ENCODE measurements at places on chromosomes 7 and 10.

- DNase-seq = no peak
These were observed 76.5 kb downstream of the JAZF1 start for GRCh38 chr7:28104041-28104541.

DNA sequence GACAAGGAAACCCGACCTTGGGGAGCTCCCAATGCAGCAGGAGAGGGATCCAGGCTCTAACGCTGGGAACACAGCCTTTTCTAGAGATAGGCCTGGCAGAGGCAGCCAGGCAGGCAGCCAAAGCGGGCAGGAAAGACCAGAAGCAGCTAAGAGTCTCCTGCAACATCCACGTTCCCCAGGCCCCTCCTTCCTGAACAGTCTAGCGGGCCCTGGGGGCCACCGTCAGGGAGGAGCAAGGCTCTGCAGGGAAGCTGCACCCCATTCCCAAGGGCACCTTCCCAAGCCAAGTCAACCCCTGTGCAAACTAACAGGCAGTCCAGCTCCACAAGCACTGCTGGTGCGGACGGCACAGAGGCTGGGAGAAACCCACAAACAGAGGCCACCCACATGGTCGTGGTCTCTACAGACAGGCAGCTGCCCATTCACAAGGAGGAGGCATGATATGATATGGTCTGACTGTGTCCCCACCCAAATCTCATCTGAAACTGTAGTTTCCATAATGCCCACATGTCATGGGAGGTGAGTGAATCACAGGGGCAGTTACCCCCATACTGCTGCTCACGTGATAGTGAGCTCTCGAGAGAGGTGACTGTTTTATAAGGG is 115.7 kb downstream of the MAD1L1 start:
- DNase-seq = no peak

DNA sequence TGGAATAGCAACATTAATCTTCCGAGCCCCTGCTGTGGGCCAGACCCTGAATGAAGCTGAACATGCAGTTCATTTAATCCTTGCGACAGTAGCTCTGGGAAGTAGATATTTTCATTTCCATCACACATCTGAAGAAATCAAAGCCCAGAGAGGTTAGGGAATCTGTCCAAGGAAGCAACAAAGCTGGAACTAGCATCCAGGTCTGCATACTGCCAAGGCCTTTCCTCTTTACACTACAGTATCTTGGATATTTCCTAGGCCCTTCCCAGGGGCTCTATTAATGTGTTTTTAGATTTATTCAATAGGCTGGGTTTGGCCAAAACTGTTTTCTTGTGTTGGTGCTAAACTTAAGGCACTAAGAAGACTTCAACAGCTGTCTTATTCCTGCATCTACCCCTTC is 48.1 kb downstream of the FAM13C start:
- no peak for DNase-seq

- DNase-seq = no peak
These were observed 18.2 kb downstream of the BHLHA15 start for GRCh38 chr7:98229441-98229840.

DNA sequence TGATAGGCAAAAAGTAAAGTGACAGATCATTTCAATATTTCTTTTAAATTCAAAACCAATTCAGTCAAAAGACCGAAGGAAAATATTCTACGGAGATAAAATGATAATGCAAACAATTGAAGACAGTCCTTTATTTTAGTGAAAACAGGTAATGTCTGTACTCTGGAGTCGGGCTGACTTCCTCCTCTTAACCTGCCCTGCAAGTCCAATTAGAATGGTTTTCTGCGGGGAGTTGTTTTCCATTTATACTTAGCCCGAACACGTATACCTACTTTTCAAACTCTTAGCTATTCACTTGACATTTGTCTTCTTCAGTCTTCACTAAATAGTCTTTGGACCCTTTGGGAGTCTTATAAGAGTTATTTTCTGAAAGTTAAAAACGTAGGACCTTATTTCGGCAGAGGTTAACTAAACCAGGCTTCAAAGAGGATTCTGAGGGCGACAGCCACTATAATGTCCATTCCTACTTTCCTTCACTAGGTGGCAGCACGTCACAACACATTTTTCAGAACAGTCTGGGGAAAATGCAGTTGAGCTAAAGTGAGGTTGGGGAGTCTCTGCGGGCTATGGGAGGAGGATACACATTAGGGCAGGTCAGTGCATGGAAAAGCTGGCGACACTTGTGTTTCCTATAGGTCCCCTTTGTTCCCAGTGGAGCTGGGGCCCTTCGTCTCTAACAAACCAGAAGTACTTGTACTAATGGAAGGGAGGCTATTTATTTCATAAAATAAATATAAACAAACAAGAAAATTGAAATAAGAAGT is 472.0 kb downstream of the KCNMA1 start:
- no peak for DNase-seq

- DNase-seq = no peak
These were observed 5.0 kb downstream of the ZYX start for GRCh38 chr7:143385891-143386781.

DNA sequence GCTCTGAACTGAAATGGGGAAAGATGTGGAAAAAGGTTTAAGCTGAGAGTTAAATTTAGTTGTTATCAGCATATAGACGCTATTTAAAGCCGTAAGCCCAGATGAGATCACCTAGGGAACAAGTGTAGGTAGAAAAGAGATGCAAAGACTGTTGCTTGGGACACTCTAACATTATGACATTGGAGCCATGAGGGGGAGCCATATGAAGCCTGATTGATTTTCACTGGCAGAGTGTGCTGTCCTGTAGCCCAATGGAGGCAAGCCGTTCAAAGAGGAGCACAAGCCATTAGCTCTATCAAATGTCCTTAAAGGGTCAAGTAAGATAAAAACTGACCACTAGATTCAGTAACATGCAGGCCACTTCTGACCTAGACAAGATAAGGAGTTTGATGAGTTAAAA is 223.3 kb downstream of the TWIST1 start:
- no peak for DNase-seq

- DNase-seq = no peak
These were observed 49.5 kb upstream of the RSU1 start for GRCh38 chr10:16866541-16867275.

- DNase-seq = no peak
These were observed 49.7 kb downstream of the CPEB3 start for GRCh38 chr10:92241158-92241500.

- no peak for DNase-seq
These were observed 122.1 kb upstream of the NFE2L3 start for GRCh38 chr7:26029911-26030310.

- no peak for DNase-seq
These were observed 19.1 kb downstream of the MAD1L1 start for GRCh38 chr7:2213551-2214215.

- no peak for DNase-seq
These were observed 964.7 kb downstream of the LRMDA start for GRCh38 chr10:76396134-76396533.

DNA sequence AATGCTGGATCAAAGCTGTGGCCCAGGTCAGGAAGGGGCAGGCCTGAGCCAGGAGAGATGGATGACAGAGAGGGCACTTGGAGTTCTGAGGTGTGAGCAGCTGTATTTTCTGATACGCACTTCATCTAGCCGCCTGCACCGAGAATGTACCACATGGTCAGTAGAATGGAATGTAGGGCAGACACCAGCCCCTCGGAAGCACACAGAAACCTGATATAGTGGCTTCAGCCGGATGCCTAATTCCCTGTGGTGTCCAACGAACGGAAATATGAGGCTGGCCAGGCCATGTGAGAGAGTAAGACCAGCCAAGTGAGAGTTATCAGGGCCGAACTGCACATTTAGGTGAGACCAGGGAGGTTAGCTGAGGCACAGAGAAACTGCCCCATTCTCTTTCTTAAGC is 46.7 kb upstream of the PLCE1 start:
- no peak for DNase-seq

GRCh38 chr10:93904901-93905300 is 11.1 kb downstream of the SLC35G1 start:
- DNase-seq = no peak

DNA sequence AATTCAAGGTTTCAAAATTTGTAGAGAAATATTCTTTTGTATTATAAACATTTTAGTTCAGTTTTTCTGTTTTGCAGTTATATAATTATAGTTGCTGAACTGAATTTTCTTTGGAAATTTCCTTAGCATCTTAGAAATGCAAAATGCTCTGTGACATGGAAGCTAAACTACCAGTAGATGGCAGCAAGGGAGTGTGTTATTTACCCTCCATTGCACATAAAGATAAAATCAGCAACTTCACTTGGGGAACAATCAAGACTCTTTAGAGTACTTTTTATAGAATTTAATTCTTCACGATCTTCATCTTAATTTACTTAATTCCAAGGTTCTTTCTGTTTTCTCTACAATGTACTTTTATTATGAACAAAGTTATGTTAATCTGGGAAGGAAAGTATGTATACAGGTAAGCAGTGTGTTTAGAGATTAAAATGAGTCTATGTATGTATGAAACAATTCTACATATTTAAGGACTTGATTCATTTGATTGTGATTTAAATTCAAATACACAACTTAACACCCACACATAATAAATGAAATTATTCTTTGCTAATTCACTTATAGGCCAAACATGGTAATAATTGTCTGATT is 404.2 kb downstream of the THSD7A start:
- no peak for DNase-seq

- DNase-seq = no peak
These were observed 382.7 kb downstream of the EXOC4 start for GRCh38 chr7:133635541-133635940.

- no peak for DNase-seq
These were observed 14.0 kb upstream of the NUB1 start for GRCh38 chr7:151327659-151328058.

DNA sequence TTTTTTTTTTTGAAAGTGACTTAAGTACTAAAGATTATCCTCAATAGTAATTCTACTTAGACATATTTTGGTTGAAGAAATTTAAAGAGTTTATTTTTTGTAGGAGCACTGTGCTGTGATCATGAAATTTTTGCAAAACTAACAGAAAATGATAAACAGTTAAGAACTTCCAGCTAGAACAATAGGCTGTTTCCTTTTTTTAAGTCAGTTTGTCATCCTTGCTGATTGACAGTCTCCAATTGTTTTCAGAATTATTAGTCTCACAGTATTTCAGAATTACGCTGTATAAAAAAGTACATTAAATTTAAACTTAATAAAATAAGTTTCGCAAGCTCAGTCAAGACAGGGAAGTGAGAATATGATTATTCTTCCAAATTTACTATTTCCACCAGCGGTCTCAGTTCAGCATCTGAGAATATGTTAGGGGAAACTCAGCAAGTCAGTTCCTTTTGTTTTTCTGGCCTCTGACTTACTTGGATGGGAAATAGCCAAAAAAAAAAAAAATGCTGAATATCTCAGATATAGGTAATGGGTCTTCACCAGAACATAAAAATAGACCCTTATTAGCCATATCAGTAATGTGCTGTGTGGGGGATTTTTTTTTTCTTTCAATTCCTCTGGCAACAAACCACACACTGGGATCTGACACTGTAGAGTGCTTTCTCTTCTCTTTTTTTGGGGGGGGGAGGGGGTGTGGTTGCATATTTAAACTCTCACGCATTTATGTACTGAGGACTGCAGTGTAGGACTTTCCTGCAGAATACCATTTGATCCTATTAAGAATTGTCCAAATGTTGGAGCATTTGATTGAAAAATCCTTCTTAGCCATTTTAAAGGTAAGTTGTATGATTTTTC is at the start of gene CD36:
TSS of gene CD36 (plus strand) at position 732 of the 855 bp plus-strand sequence. CDS start 8,099 bp downstream, outside the sequence.
- DNase-seq = no peak

DNA sequence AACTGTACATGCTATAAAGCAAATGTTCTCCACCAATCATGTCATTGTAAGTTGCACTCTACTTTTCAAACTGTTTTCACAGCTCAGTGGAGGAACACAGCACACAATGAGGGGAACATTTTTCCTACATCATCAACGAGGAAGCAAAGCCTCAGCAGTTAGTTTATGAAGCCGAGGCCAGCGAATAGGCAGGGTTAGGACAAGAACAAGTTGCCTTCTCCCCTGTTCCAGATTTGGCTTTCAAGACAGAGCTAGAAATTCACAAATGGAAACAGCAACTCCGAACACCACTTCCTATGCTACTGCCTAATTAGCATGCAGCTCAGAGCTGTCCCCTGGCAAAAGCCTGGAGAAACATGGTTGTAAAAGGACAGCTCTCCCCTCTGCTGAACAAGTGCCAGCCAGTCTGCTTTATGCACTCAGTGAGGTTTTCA is 19.8 kb downstream of the ITGB8 start:
- no peak for DNase-seq

DNA sequence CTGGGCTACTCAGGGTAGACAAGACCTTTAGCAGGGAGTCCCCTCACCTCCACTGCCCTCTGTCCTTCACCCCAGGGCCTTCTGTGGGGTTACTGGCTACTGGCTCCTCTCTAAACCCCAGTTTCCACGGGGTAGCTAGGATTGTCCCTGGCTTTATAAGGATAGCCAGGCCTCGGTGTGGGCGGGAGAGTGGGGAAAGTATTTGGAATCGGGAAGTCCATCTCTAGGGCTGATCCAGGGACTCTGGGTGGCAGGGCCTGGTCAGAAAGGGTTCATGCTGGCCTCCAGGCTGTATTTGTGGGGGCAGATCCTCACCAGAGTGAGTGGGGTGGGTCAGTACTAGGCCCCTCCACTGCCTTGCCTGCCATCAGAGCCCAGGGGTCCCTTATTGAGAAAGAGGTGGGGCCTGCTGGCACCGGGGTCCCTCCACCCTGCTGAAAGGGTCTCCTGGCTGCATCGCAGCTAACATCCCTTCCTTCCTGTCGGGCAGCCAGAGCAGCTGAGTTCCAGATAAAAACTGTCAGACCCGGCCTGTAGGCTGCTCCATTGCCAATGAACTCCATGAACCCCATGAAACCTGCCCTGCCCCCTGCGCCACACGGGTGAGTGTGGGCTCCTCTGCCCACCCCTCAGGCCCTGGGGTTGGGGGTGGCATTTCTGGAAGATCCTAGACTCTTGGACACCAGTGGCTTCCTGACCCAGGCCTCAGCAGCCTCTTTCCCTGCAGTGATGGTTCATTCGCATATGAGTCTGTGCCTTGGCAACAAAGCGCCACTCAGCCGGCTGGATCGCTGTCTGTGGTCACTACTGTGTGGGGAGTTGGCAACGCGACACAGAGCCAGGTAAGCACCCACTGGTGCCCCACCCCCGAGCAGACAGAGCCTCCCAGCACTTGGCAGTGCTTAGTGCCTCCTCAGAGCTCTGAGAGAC is 7.3 kb downstream of the ZMIZ2 start:
- no peak for DNase-seq

GRCh38 chr7:88111954-88112471 is 107.8 kb downstream of the SRI start:
- no peak for DNase-seq

GRCh38 chr10:85601526-85601925 is 765.1 kb downstream of the GRID1 start:
- no peak for DNase-seq

- no peak for DNase-seq
These were observed 7.0 kb downstream of the FAM221A start for GRCh38 chr7:23687011-23687410.

DNA sequence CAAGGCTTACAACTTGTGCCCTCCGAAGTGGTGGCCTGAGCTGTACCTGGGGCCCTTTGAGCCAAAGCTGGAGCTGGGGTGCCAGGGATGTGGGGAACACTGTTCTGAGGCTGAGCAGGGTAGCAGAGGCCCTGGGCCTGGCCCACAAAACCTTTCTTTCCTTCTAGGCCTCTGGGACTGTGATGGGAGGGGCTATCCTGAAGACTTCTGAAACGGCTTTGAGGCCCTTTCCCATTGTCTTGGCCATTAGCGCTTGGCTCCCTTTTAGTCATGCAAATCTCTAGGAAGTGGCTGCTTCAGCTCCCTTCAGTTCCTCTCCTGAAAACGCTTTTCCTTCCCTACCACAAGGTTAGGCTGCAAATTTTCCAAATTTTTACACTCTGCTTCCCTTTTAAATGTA is 16.8 kb upstream of the CRYGN start:
- DNase-seq = no peak

- no peak for DNase-seq
These were observed 164.2 kb upstream of the EEPD1 start for GRCh38 chr7:35988818-35989217.
